Activated CD8-positive, alpha-beta memory T cell treated with anti-CD3 and anti-CD28 coated beads, Interleukin-2, amount 10 ng/mL, durations not matched to agents 7 days and 5 days (primary cell): ENCODE measurements at places on chromosomes 6 and 20.

GRCh38 chr6:11414176-11414963 lies 123.2 kb upstream of the TMEM170B start:
- DNase-seq: peak; percentile 78

- DNase-seq: no peak
Measured at GRCh38 chr6:128731249-128732165, 151.4 kb upstream of the LAMA2 start.

GRCh38 chr20:53896041-53896440 lies 174.4 kb downstream of the BCAS1 start:
- DNase-seq: no peak

DNA sequence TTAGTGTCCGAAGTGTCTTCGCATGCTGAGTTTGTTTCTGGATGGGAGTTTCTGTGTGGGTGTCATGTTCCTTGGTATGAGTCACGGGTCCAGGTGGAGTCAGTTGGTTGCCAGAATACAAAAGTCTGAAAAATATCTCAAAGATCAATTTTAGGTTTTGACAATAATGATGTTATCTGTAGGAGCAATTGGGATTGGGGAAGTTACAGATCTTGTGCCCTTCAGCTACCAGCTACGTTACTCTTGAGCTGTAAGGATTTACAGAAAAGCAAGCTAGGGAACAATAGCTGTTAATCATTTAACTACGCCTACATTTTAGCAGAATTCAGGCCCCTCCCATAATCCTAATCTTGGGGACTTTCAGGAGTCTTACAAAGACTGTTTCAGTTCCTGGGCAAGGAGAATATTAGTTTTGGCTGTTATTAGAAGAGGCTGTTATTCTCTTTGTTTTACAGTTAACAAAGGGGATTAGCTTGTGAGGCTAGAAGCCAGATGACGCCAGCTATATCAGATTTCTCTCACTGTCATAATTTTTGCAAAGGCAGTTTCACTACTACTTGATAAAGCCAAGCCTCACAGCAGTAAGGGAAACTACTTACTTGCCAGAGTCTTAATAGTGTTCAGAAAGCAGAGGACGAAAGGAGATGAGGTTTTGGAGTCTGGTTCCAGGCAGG lies 15.4 kb upstream of the SLC22A16 start:
- peak; percentile 33 for DNase-seq

- DNase-seq: no peak
Measured at GRCh38 chr20:3166338-3166912, 6.8 kb upstream of the FASTKD5 start.

GRCh38 chr6:100105919-100106529 lies 112.0 kb upstream of the MCHR2 start:
- DNase-seq: no peak

DNA sequence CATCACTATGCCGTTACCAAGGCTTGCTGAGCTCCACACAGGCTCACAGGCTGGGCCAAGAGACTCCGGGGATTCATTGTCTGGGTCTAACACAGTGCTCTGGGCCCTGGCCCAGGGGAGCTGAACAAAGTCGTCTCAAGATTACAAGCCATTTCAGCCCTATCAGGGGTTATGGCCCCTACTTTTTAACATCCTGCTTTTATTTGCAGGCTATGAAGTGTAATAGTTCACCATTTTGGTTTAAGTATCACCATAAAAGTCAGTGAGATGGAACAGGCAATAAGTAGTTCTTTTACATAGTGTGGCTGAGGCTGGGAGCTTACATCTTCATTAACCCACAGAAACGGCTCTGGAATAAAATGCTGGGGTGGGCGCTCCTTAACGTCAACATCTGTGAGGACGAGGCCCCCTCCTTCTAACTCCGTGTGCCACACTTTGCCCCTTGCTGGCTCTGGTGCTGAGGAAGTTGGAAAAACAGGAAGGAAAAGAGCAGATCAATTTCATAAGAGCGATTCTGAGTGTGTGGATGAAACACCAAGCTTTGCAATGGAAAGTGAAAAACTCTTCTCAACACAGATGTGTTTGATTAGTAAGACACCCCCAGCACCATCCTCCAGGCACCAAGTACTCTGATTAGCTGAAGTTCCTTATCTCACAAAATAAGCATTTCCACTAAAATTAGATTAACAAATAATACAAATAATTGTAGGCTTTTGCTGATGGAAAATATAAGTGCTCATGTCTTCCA lies 447.3 kb downstream of the MAFB start:
- no peak for DNase-seq

- no peak for DNase-seq
Measured at GRCh38 chr20:31835554-31835953, 9.8 kb downstream of the FOXS1 start.

- no peak for DNase-seq
Measured at GRCh38 chr20:57676589-57677583, 32.9 kb downstream of the PMEPA1 start.

- DNase-seq: no peak
Measured at GRCh38 chr6:170291271-170292110, 613 bp upstream of the DLL1 start.

GRCh38 chr6:7633361-7633760 lies 43.4 kb downstream of the SNRNP48 start:
- DNase-seq: no peak

- no peak for DNase-seq
Measured at GRCh38 chr20:34268851-34269636, 27.8 kb downstream of the ASIP start.

DNA sequence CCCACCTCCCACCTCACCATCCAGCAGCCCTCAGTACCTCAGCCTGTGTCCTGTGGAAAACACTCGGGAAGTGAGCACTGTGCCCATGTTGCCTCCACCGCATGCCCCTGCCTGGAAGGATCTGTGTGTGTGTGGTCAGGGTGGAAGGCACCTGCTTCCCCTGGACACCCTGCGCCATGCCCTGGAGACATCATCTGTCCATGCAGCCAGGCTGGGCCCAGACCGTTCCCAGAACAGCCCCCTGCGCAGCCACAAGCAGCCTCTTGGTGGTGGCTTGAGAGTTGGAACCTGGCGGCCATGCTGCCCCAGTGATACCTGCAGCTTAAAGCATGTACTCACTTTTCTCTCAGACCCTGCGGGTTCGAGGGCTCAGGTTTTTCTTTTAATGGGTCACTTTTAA lies 34.9 kb upstream of the SLC22A1 start:
- no peak for DNase-seq

DNA sequence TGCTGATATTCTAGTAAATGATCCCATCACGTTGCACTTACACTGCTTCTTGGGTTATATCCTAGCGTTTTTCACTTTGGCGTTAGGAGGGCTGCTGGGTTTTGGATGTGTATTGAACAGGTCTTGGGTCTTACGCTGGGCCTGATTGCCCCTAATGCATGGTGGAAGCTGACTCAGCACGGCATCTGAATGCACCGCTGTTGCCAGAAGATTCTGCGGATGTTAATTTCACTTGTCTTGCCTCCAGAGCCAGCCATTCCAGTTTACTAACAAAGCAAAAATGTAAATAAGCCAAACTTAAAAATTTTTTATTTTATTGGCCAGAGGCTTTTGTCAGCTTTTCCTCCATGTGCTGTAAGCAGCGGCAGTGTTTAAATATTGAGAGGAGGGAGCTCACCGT lies 233.5 kb downstream of the TMEM242 start:
- no peak for DNase-seq

DNA sequence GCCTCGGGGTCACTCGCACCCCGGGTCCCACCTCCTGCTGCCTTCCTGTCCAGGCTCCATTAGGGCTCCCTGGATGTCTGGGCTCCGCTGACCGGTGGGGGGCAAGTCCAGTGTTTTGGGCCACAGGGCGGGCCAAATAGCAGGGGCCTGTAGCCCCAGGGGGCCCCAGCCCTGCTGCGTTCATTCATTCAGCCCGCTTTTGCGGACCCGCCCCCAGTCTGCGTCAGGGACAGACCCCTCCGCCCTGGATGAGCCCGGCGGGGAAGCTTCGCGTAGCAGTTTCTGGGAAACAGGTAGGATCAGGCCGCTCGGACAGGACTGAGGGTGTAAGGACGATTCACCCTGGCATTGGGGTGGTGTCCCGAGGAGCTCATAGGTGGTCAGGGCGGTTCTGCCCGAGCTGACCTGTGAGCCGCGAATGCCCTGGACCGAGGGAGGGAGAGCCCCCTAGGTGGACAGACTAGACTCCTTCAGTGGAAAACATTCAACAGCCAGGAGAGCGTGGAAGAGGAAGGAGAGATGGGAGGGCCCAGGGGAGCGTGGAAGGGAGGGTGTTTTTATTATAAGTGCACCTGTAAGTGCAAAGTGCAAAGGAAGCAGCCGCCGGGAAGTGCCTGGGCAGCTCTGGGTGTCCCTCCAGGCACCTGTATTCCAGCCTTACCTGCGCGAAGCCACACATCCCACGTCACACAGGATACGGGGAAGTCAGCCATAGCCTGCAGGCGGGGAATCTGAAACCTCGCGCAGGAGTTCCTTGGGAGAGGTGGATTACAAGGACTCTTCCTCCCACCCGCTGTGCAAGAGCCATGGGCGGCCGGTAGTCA lies 662 bp downstream of the ENTPD6 start:
- peak; percentile 46 for DNase-seq

- no peak for DNase-seq
Measured at GRCh38 chr6:49632727-49633126, 3.9 kb downstream of the RHAG start.

DNA sequence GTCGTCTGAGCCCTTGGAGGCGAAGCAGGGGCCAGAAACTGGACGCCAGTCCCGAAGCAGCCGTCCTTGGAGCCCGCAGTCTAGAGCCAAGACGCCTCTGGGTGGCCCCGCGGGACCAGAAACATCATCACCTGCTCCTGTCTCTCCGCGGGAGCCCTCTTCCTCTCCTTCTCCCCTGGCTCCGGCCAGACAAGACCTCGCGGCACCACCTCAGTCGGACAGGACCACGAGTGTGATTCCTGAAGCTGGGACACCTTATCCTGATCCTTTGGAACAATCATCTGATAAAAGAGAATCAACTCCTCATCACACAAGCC lies 416 bp downstream of the RSPH4A start:
- DNase-seq: peak; percentile 42
